Aorta (tissue), 5 donors: ENCODE measurements at places on chromosomes 1 and 21. TPM values are rescaled to one million over a fixed set of nuclear protein-coding genes. Genes with fewer than 3 reads are reported as not detected.

GRCh38 chr1:45968941-45969666, 163.3 kb downstream of the PIK3R3 start:
- no peak for DNase-seq

GRCh38 chr1:10793129-10793651, 3.3 kb downstream of the CASZ1 start:
- DNase-seq = no peak

DNA sequence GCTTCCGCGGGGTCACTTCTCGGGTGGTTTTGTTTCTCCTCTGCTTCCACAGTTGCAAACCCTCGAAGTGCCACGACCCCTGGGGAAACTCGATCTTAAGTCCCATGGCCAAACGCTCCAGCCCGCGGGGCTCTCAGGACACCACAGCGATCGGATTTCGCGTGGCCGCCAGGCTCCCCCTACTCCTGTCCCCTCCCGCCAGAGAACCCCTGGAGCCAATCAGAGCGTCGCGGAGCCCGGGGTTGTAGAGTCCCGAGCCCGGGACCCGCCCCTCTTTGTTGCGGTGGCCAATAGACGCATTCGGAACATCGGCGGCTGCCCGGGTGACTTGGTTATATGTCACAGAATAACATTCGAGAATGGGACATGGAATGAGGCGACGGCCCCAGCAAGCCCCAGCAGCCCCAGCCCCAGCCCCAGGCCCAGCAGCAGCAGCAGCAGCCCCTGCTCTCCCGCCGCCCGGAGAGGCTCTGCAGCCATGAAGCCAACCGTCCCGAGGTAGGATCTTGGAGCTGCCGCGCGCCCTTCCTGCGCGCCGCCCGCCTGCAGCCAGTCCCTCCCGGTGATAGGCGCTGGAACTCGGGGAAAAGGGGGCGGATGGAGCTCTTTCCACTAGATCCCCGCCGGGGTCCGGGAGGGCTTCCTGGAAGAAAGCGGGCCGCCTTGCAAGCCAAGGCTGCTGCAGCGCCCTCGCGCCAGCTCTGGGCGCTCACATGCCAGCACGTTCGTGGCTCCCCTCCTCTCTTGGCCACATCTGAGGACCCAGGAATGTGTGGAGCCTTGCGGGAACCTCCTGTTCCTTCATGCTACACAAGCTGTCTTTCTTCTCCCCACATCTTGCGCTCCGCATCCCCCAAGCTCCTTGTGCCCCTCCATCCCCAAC, at the start of gene VASH2:
VASH2 (plus strand) TSS at position 299 of the 883 bp plus-strand sequence. CDS start 1,002 bp downstream, outside the sequence.
- peak; percentile 87 for DNase-seq

Gene EPHB2
- total RNA-seq = 16.6 TPM
